ENCODE measurements at places on chromosomes 1 and 21.

- no peak for DNase-seq
These were observed 46.5 kb upstream of the ACTRT2 start for GRCh38 chr1:2974701-2975301.

DNA sequence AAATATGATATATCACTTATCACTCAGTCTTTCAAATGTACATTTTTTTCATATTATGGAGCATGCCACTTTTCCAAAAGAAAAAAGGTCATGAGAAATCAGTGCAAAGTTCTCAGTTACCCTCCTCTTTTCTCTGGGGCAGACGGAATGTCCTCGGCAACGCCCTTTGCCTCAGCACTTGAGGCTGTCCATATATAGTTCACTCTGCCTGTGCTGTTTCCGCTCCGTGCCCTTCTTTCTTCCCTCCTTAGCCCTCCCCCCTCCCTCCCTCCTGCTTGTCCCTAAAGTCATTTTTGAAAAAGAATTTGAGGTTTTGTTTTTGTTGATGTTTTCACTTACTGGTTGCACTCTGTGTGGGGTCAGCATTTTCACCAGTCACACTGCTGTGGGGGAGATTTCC lies 5.4 kb downstream of the BARHL2 start:
- no peak for DNase-seq

GRCh38 chr1:50110656-50111055 lies 1.9 kb downstream of the ELAVL4 start:
- DNase-seq, result no peak

DNA sequence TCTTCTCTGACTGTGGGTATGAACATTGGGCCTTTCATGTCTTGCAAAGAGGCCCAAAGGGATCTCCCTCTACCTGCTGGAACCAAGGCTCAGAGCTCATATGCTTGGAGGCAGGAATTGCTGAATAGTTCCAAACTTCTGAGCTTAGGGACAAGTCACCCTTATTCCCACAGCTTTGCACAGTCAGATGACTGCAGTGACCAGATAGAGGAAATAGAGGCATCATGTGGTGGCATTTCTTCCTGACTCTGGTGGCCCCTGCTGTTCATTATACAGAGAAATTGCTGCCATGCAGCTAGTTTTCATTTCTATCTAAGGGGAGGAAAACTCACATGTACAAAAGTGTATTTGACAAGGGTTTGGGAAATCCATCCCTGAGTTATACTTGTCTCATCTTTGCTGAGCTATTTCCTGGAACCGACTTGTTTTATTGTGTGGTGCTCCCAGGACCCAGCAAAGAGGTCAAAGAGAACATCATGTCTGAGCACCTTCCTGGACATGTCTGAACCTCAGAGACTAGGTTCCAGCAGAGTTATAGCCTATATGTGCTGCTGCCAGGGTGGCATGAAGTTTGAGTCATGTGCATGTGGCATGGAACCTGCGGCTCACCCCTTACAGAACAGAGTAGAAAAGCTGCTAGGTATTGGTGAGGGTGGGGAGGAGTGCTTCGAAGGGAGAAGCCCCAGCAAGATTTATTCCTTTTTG lies 131.2 kb downstream of the PIK3R3 start:
- DNase-seq, result no peak

DNA sequence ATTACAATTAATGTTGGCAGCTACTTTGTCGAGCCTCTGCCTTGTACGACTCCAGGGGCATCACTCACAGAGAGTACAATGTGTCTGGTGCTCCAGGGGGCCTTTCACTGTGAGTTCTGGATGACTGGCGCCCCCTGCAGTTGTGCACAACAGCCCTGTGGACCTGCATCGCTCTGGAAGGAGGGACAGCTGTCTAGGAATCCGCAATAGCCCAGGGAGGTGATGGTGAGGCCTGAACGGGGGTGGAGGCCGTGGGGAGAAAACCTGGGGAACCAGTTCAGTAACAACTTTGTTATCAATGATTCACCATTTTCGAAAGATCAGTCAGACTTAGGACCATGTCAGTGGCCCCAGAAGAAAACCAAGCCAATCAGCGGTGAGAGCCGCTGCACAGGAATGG lies 189.1 kb downstream of the KAZN start:
- DNase-seq, result no peak

GRCh38 chr1:164051782-164052181 lies 507.2 kb upstream of the PBX1 start:
- DNase-seq, result no peak

- DNase-seq, result no peak
These were observed 63.7 kb downstream of the SLC45A1 start for GRCh38 chr1:8381618-8382017.

DNA sequence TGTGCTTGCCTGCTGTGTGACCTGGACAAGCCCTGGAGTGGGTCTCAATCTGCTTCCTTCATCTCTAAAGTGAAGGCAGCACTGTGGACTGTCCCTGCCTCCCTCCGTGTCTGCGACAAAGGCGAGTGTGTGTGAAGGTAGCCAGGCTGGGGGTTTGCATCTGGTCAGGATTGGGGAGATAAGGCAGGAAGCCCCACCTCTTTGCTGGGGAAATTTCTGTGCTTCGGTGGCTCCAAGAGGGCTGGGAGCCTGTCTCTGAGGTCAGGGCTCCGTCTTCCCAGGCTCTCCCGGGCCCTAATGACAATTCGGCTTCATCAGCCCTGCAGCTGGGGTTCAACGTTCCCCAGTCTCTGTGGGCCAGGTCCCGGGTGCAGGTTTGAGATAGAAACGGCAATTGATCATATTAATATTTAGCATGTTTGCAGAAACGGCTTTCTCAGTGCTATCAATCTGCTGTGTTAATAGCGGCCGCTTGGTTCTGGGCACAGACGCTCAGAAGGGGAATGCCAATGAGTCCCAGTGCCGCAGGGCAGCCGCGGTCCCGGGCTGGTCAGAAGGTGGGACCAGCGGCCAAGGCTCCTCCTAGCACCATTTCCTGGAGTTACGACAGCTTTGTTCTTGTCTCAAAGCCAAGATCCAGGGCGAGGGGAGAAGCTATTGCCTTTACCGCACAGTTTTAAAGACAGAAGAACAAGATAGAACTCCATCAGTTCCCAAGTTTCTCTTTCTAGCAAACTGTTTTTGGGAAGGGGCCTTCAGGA lies 105.7 kb downstream of the PRDM16 start:
- no peak for DNase-seq
